ENCODE measurements at places on chromosomes 2 and 18.
A peak's percentile ranks its signal among the peaks of the same experiment; 100 is the strongest.

DNA sequence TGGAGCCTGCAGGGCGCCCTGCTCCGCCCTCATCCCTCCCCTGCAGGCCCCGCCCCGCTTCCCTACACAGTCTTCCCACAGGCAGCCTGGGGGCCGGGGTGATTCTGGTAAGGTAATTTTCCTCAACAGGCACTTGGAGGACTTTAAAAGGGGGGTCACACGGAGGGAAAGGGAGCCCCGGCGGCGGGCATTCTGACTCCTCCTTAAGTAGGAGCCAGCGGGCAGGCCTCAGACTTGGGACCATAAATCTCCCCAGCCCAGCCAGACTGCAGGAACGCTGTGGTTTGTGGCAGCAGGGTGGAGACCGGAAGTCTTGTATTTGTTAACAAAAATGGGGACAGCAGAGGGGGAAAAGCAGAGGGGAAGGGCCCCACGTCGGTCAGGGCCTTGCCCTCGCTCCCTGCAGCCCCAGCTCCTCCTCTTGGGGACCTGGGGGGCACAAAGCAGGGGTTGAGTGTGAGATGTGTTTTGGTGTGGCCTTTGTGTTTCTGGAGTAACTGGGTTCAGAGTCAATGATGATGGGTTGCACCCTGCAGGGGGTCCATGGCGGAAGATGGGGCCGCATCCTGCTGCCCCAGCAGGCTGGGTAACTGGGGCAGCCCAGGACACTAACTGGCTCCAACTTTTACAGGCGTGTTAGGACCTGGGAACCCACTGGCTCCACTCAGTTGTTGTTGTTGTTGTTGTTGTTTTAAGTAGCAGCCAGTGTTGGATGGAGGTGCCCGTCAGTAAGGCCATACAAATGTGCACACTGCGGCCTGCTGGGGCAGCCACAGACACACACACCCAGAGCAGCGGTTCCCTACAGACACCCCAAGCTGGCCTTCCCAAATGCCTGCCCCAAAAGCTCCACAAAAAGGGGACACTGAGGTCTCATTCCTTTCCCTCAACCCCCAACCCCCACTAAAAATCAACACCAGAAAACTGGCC lies 27.7 kb downstream of the SMAD7 start:
- DNase-seq, result peak; percentile 95

DNA sequence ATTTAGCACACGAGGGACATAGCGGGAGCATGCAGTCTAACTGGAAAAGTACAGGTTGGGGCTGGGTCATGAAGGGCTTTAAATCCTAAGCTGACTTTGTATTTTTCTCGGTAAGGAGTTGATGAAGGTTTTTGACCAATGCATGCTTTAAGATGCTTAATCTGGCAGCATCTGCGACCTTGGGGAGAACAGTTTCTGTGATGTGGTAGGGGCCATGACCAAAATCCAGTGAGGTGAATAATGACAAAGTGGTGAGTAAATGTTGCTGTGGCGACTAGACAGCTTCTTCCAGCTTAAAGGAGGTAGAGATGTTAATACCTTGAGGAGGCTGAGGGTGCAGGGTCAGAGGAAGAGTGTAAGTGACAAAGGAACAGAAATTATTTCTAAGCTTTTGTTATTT lies 174.6 kb upstream of the ALPP start:
- DNase-seq, result peak; percentile 13

GRCh38 chr2:44237221-44237620 lies 38.1 kb upstream of the SLC3A1 start:
- DNase-seq, result no peak

GRCh38 chr18:55355223-55355622 lies 232.8 kb downstream of the TCF4 start:
- DNase-seq, result no peak

- DNase-seq, result peak; percentile 83
Observed at GRCh38 chr2:159290289-159290907, 3.9 kb upstream of the WDSUB1 start.

DNA sequence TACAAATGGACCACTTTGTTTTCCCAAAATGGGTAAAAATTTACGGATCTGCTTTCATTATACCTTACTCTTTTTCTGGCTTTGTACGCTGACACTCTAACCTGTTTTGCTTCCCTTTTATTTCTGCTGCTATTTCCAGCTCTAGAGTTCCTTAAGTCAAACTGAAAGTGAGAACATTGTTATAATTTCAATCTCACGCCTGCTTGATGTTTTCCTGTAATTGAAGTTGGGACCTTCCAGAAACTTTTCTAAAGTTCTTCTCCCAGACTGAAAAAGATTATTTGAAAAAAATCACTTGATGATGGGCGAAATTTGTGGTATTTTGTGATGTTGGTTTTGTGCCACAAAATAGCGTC lies 1.8 kb downstream of the GLS start:
- DNase-seq, result no peak

DNA sequence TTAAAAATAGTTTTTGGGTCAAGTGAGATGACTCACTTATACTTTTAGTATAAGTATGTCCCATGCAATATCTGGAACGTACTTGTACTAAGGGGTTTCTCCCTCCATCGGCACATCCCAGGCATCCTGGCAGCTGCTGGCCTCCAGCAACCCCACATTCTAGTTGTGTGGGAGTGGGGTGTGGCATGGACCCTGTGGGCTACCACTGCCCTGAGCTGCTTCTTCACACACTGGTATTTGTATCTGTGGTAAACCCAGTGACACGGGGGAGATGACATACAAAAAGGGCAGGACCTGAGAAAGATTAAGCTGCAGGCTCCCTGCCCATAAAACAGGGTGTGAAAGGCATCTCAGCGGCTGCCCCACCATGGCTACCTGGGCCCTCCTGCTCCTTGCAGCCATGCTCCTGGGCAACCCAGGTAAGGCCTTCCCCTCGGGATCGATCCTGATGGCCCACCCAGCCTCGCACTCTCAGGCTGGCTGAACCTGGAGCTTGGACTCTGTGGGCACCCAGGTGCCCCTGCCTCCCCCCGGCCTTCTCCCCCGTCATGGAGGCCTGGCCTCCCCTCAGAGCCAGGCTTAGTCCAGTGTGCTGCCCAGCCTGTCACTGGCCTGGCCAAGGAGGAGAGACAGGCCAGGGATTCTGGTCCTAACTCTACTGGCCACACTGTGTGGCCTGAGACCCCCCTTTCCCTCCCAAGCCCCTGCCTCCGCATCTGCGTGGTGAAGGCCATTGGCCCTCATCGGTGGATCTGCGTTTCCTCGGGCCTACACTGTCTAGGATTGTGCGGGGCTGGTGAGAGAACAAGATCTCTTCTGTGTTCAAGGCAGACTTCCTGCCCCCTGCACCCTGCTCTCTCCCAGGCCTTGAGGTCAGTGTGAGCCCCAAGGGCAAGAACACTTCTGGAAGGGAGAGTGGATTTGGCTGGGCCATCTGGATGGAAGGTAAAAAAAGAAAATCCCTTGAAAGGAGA lies at the start of gene GNLY:
Gene GNLY, plus strand, starts transcription at position 307 of the 974 bp plus-strand sequence. Its CDS starts 61 bp downstream, at position 368.
- DNase-seq, result no peak

DNA sequence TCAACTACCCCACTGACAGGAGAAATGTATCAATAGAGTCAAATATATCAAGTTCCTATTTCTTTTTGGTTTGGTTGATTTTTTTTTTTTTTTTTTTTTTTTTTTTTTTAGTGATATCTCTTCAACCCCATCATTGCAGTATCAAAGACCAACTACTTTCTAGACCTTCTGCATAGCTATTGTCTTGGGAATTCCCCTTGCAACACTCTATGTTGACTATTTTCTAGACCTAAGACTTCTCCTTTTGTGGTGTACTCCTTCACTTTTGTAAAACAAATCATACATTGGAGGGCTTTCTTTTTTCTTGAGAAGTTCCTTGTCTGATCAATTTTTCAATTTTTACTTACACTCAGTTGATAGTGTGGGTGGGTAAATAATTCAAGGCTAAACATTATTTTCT lies 46.5 kb upstream of the NR4A2 start:
- DNase-seq, result no peak
